ENCODE measurements at places on chromosomes 1 and 21.

DNA sequence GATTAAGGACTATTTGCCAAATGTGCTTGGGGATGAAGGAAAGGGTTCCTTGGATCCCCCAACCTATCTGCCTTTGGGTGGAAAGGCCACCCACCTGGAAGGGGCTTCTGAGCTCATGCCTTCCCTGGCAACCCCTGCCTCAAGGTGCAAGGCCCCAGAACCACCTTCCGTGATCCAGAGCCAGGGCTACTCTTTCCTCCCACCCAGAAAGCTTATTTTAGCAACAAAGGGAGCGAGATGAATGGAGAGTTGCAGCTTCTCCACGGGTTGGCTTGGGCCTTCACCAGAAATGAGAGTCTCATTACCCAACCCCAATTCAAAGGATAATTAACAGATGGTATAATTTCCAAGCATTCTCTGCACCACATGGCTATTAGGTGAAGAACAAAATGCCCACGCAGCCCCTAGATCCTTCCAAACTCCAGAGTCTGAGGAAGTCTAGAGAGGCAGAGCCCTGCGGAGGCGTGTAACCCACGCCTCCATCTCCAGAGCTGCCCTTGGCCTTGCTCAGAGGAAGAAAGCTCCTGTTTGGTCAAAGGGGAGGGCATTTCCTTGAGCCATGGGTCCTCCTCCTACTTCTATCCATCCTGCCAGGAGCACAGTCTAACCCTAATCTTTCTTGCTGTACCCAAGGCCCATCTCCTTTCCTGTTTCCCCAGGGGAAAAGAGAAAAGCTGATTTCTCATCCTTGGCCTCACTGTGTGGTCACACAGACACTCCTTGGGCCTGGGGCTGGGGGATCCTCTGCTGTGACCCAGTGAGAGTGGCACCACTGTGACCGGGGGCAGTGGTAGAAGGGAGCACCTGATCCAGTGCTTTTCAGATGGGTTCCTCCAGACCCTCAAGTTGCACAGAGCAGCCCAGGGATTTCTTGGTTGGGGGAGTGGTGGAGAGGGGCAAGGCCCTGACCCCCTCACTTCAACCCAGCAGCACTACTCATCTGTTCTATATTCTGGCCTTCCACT, 1.7 kb upstream of the CELSR2 start:
- no peak for DNase-seq

DNA sequence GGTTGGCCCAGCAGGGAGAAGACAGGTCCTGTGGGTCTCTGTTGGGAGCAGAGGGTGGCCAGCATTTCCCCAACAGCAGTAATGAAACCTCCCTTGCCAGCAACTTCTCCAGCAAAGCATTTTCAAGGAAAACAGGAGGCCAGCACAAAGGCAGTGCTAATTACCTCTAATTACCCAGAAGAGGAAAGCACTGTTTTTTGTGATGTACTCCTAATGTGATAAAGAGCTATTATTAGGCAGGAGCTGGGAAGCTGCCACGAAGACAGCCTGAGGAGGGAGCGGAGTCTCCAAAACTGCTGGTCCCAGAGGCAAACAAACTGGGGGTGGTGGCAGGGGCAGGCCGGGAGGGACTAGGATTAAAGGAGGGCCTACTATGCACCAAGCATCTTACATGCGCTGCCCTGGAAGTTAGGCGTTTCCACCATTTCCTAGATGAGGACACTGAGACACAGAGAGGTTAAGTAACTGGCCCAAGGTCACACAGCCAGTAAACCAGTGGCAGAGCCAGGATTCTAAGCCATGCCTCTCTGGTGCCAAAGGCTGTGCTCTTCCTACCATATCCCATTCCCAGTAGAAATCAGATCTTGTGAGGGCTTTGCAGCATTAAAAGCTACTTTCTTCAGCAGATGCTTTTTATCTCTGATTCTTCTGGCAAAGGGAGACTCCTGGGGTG, 24.5 kb downstream of the HTR6 start:
- DNase-seq, result no peak

- DNase-seq, result no peak
Measured at GRCh38 chr1:105544475-105544874, 1512.0 kb upstream of the PRMT6 start.

DNA sequence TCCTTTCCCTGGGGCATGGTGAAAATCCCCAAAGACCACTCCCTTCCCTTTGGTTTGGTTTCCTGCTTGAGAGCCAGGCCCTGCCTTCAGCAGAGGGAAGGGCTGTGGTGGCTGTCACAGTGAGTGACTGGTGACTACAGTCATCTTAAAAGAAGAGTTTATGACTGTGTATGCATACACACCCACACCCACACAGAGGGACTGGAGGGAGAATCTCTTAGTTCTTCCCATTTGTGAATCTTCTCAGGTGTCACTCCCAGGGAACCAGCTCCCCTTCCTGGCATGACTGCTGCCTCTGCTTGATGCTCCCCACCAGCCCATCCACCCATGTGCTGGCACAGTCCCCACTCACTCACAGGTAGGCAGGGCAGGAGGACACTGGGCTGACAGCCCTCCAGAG, 3.9 kb upstream of the KCNA2 start:
- DNase-seq, result no peak

DNA sequence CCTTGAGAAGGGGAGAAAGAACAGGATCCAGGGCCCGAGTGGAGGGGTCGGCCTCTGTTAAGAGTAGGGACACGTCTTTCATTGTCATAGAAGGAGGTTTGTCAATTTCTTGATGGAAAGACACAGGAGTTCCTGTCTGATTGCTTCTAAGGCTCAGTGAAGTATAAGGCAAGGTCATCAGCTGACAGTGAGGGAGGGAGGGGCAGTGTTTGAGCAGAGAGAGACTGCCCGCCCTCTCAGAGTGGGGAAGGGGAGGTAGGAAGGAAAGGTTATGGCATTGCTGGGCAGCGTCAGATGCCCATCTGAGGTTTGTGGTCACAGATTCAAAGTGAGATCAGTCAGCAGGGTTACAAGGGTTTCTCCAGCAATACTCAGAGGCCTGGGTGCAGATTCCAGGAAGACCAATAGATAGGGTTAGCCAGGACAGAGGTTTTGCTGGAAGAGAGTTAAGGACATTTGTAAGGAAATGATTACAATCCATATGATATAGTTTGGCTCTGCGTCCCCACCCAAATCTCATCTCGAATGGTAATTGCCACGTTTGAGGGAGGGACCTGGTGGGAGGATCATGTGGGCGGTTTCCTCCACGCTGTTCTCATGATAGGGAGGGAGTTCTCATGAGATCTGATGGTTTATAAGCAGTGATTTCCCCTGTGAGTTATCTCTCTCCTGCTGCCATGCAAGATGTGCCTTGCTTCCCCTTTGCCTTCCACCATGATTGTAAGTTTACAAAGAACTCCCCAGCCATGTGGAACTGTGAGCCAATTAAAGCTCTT, 127.2 kb upstream of the GJB5 start:
- no peak for DNase-seq

- no peak for DNase-seq
Measured at GRCh38 chr1:3688356-3689137, 36.2 kb downstream of the TP73 start.

GRCh38 chr1:236002572-236002971, 62.3 kb downstream of the NID1 start:
- DNase-seq, result no peak

- no peak for DNase-seq
Measured at GRCh38 chr21:33857846-33858666, 57.5 kb downstream of the ATP5PO start.

- DNase-seq, result peak; percentile 43
Measured at GRCh38 chr21:40143822-40144525, 276.7 kb downstream of the PCP4 start.

- no peak for DNase-seq
Measured at GRCh38 chr1:246005067-246005466, 502.0 kb downstream of the SMYD3 start.

- no peak for DNase-seq
Measured at GRCh38 chr1:223203694-223204093, 60.6 kb upstream of the TLR5 start.

DNA sequence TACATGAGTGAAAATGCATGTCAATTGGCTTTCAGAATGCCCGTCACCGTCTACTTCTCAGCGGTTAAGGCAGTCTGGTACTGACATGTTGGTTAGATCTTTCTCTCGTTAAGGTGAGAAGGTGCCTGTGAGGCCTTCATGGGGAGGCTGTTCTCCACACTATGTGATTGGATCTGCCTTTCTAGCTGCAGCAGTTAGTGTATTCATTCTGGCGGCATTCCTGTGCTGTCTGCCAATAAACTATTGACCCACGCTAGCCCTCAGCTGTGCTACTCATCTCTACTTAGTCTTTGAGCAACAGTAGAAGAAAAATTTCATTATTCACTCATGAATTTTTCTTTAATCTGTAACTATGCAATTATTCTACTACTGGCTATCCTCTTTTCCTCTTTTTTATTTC, 32.0 kb downstream of the CCSAP start:
- no peak for DNase-seq

DNA sequence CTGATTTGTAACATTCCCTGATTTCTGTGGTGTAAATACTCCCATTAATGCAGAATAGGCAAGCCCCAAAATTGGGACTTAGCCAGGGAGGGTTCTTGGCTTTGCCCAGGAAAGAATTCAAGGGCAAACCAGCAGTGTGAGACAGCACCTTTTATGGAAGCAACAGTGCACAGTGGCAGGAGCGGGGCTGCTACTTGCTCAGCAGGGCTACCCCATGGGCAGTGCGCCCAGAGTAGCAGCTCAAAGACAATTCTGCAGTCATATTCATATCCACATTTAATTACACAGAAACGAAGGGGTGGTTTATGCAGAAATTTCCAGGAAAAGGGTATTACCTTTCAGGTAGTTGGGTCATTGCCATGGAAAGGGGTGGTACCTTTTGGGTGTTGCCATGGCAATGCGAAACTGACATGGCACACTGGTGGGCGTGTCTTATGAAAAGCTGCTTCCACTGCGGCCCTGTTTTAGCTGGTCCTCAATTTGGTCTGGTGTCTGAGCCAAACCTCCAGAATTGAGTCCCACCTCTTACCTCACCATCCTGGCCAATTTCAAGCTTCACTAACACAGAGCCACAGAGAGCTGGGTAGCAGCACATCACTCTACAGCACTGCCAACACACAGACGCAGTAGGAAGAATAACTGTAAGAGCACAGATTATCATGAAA, 35.9 kb downstream of the FHAD1 start:
- no peak for DNase-seq

GRCh38 chr21:42524341-42525028, 10.8 kb downstream of the SLC37A1 start:
- peak; percentile 90 for DNase-seq

- no peak for DNase-seq
Measured at GRCh38 chr1:217272385-217272784, 358.5 kb downstream of the GPATCH2 start.
